ENCODE measurements at places on chromosomes 4 and X.
A peak's percentile ranks its signal among the peaks of the same experiment; 100 is the strongest.

GRCh38 chrX:127457161-127457560, 595.0 kb downstream of the ACTRT1 start:
- DNase-seq, result no peak

DNA sequence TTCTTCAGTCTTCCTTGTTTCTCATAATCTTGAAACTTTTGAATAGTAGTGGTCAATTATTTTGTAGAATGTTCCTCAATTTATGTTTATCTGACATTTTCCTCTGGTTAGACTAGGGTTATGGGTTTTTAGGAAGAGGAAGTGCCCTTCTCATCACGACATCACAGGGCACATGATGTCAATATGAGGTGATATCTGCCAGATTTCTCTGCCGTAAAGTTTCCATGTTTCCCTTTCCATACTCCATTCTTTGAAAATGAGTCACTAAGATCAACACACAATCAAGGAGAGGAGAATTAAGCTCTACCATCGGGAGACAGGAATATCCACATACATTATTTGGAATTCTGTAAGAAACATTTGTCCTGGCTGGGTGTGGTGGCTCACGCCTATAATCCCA, 28.4 kb downstream of the RP2 start:
- no peak for DNase-seq

- no peak for DNase-seq
Measured at GRCh38 chr4:612052-612748, 13.2 kb upstream of the PDE6B start.

GRCh38 chr4:169634975-169635374, 14.6 kb downstream of the CLCN3 start:
- DNase-seq, result no peak

- DNase-seq, result peak; percentile 44
Measured at GRCh38 chr4:148017801-148018200, 285.9 kb downstream of the ARHGAP10 start.

- peak; percentile 62 for DNase-seq
Measured at GRCh38 chr4:57182132-57182874, 72.1 kb upstream of the IGFBP7 start.

DNA sequence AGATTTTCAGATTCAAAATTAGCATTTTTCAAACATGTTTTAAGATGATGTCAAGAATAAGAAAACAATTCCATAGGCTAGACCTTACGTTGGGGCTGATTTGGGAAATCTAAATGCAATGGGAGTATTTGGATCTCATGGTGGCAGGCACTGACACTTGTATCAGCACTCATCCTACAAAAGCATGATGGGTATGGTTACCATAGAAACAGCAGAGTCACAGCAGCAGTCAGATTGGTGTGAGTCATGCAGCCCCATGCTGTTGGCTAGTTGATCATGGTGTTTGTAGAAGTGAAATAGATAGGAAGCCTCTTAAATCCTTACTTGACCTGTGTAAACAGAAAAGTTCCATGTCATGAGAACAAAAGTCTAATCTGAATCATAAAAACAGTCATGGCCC, 1637.3 kb upstream of the PABPC4L start:
- DNase-seq, result no peak

- no peak for DNase-seq
Measured at GRCh38 chr4:8168832-8169598, 10.4 kb upstream of the ABLIM2 start.

GRCh38 chr4:149980941-149981340, 97.3 kb upstream of the DCLK2 start:
- peak; percentile 29 for DNase-seq

- no peak for DNase-seq
Measured at GRCh38 chr4:23877758-23878229, 12.1 kb downstream of the PPARGC1A start.

- DNase-seq, result no peak
Measured at GRCh38 chr4:82423245-82424054, 6.8 kb downstream of the HNRNPDL start.

- DNase-seq, result peak; percentile 81
Measured at GRCh38 chr4:7828011-7828720, 111.5 kb downstream of the AFAP1 start.

- DNase-seq, result no peak
Measured at GRCh38 chr4:84856468-84857049, 109.9 kb downstream of the WDFY3 start.

DNA sequence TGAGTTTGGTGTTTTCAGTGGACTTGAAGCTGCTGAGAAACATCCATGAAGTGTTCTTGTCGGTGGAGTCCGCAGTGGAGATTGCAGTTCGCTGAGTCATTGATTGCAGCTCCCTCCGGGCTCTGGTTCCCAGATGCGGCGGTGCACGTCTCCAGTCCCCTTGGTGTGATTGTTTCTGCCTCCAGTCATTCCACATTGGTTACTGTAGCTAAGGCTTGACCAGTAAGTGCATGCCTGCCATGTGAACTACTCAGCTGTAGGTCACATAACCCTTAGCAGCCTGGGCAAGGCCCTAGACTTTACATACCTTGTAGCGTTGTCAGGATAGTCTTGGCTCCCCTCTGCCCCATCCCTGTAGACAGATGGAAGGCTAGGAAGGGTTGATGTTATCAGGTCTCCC, 53.8 kb upstream of the CLCN4 start:
- no peak for DNase-seq

DNA sequence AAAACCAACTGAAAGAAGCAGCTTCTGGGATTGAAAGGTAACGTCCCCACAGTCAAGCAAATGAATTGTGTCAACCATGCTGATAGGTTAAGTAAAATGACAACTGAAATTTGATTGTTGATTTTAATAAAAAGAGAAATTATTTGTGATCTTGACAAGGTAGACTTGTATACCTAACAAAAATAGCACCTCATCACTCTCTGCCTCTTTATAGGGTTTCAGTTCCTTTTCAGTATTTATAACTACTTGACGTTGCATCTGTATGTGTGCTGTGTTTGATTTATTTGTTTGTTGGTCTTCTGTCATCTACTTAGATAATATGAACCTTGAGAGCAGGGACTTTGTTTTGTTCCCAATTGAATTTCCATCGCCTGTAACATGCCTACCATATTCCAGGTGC, 7.9 kb upstream of the PPP3CA start:
- no peak for DNase-seq

DNA sequence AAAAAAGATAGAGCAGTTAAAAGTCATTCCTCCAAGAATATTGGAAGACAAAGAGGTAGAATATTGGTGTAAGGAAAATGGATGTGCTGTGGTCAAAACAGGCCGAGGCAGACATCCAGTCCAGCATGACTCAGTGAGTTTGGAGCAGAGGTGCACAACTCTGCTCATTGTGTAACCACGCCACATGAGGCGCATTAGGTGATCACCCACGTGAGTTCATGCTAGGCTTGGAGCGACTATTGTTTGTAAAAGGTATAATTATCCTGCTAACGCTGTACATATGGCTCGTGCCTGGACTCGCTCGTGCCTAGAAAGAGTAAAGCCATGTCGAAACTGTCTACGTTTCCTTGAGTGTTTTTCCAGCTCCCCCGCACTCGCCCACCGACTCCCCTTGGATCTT, 23.9 kb downstream of the C4orf54 start:
- no peak for DNase-seq

DNA sequence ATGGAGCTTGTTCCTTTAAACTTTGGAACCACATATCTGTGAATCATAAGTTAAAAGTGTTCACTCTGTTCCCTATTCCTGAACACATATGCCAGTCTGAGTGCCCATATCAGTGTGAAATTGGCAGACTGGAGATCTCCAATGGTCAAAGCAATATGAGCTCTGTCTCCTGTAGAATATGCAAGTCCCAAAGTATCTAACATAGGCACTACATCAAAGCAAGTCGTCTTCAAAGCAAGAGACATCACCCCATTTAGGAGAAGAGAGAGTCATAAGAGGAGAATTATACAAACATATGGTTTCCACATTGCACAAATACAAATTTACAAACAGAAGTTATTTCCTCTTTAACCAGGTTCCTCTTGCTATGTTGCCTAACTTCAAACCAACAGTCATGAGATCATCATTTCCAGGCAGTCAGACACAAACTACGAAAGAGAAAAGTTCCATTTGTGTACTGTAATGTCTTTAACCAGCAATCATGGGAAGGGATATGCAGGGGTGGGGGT, 9.9 kb upstream of the GK start:
- DNase-seq, result no peak

DNA sequence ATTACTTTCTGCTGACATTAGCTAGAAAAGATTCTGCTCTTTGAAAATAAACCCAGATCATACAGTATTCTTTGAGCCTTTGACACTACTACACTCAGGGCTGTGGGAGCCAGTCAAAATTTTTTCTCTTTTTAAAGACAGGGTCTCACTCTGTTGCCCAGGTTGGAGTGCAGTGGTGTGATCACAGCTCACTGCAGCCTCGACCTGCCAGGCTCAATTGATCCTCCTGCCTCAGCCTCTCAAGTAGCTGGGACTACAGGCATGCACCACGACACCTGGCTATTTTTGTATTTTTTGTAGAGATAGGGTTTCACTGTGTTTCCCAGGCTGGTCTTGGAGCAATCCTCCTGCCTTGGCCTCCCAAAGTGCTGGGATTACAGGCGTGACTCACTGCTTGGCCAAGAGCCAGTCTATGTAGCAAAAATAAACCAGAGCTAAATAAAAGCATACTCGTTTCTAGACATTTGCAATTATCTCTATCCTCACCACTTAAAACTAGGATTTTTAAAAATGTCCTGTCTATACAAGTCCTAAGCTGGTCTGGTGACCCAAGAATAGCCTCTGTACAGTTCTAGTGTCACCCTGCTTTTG, 43.2 kb downstream of the AKAP4 start:
- no peak for DNase-seq

DNA sequence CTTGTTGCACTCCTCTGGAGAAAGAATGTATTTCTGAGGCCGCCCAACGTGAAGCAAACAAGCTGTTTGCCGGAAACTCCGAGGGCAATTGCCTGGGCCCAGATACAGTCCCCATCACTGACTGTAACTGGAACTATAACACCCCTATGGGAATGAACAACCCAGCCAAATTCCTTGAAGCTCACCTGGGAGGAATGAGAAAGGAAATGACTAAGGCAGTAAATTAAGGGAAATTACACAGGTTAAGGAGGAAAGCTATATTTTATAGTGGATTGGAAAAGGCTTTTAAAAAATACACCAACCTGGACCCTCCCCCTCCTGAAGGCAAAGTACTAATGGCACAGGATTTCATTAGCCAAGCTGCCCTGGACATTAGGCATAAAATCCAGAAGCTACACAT, 11.7 kb upstream of the HERC5 start:
- no peak for DNase-seq

- no peak for DNase-seq
Measured at GRCh38 chr4:3771164-3771809, 5.1 kb downstream of the ADRA2C start.

DNA sequence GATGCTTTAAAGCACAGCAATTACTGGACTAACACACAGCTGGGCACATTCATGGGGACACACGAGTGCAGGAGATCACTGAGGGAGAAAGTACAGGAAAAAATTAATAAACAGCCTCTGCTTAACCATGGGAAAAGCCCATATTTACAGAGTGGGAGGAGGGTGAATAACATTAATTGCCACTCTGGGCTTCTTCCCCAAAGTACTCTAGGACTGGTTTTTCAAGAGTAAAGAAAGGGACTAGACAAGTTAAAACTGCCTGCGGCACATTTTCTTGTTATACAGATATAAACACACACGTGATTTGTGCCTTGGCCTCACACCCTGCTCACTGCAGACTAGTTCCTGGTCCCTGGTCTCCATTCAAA, 179.7 kb upstream of the TET2 start:
- DNase-seq, result no peak

DNA sequence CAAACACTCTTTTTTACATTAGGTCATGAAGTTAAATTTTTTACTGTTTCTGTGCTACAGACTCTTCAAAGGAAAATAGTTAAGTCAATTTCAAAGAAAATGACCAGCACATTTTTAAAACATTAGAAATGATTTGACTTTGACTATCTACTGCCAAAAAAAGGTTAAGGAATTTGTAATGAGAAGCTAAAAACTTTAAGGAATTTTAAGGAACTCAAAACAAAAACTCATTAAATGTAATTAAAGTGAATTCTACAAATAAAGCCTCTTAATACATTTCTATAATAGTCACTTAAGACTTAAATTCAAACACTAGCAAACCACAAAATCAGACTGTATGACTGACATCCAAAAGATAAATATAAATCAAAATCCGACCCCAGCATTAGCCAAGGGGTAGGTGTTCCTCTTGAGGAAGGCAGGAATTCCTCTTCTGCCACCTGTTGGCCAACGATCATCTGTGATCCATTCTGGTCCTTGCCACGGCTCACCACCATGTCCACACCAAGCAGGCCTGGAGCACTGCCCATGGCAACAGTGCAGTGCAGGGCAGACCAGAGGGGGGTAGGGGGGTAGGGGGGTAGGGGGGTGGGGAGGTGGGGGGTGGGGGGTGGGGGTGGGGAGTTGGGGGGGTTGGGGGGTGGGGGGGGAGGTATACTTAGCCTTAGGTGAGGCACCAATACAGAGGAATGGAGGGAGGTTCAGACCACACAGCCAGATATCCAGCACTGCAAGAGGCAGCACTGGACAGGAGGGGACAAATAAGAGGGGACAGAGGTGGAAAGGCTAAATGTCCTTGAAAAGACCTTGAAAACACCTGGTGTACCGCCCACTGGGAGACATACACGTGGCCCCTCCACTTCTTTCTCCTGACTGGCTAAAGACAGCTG, 287.4 kb downstream of the CHIC1 start:
- DNase-seq, result peak; percentile 43

GRCh38 chr4:128844931-128845330, 35.4 kb downstream of the JADE1 start:
- peak; percentile 57 for DNase-seq

DNA sequence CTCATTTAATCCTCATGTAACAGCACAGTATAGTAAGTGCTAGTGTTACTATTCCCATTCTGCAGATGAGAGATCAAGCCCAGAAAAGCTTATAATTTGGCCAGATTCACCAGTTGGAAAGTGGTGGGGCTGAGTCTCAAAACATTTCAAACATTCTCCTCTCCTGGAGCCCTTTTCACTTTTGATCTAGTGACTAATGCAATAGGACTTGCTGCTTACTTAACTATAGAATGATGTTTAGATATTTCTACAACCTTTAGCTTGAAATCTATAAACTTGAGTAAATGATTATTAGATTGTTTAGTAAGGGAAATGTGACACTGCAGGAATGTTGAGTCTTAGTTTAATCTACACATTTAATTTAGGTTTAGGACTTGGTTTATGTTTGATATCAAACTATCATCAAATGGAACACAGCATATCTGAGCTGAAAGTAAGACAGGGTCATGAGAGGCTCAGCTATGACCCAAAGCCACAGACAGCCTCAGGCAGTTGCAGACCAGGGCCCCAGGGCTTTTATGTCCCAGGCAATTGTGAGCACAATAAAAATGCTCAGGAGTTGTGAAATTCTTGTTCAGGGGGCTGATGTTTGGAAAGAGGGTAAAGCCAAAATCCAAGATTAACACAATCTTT, 199.5 kb upstream of the HS3ST1 start:
- DNase-seq, result no peak

GRCh38 chr4:135839712-135840111, 1638.1 kb upstream of the PABPC4L start:
- no peak for DNase-seq

GRCh38 chr4:84218031-84218430, 281.1 kb downstream of the NKX6-1 start:
- no peak for DNase-seq

- no peak for DNase-seq
Measured at GRCh38 chrX:114889481-114889880, 127.9 kb downstream of the IL13RA2 start.

GRCh38 chr4:42817913-42818312, 74.6 kb upstream of the GRXCR1 start:
- DNase-seq, result no peak

Data from left cardiac atrium (tissue), 4 donors.